Thoracic aorta (tissue), 2 donors: ENCODE measurements at places on chromosomes 1 and 21. TPM values are rescaled to one million over a fixed set of nuclear protein-coding genes. Genes with fewer than 3 reads are reported as not detected.

Gene RNU1-2
- total RNA-seq = under 0.01 TPM

Gene ANKRD34A
- 1.1 TPM for total RNA-seq

Gene S100A7
- total RNA-seq = not detected

Gene ZMPSTE24
- 87.9 TPM for total RNA-seq

DNA sequence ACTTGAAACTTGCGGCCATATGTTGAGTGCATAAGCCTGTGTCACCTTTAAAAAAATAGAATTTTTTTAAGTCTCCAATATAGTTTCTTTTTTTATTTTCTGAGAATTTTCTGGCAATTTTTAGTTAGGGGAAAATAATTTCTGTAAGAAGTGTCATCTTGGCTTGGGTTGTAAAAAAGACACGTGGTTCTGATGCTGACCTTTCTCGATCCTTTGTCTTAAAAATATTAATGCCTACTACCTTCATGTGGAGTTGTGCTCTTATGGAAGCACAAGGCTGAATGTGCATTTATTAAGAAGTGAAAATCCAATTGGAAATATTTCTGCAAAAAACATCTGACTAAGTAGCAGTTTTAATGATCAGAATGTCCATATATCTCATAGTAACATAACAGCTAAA, 3.5 kb downstream of the ELAVL4 start:
- DNase-seq = no peak

DNA sequence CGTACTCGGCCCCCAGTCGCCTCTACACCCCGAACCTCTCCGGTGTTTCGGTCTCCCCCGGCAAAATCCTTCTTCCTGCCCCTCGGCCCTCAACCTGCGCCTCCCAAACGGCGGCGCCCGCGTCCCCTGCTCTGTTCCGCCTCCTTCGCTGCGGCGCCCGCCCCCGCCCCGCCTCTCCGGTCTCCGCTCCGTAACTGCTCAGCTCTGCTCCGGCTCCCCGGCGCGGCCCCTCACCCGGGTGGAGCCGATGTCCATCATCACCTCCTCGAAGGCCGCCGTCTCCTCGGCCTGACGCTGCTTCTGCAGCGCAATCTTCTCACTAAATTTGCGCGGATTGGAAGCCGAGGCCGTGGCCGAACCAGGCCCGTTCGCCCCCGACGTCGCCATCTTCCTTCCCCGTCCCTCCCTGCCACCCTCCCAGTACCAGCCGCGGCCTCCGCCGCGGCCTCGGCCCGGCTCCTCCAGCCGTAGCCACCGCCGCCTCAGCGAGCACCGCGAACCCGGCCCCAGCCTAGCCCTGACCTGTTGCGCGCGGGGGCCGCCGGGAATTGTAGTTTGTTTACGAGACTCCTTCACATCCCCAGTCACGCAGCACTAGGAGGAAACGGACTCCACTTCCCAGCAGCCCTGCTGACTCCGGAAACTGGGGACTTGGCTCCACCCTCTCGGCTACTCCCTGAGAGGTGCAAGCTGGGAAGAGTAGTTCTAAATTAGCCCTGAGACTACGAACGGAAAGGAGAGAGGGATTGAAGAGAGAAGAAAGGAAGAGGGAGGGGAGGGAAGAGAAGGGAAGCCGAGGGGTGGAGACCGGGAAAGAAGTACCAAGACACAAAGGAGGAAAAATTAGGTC, at the start of gene CRTC2:
CRTC2 (minus strand) TSS at position 502 of the 850 bp plus-strand sequence; CDS start at position 387, 115 bp downstream.
- peak; percentile 99 for DNase-seq

DNA sequence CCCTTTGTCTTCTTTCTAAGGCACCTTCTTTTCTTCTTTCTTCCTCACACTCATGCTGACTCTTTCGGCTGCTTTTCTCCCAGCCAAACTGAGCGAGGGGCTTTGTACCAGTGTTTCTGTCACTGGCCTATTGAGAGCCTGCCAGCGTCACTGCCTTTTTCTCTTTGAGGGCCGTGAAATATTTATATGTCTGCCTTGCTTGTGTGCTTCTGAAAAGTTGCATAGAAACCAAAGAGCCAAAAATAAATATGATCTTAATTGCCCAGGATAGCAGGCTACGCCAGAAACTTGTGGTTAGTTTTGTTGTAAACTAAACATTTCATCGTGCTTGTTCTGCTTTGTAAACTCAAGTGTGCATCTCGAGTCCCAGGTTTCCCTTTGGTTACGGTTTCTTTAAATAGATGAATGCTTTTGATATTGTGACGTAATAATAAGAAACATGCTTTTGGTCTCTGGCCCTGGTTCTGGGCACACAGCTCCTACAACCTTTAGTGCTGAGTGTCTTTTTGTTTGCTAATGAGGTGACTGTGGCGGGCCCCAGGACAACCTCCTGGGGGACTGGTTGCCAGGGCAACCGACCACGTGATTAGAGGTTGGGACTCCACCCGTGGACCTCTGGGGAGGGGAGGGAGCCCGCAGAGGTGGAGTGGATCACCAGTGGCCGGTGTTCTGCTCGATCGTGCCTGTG, 10.8 kb downstream of the SLC37A1 start:
- DNase-seq = peak; percentile 41

DNA sequence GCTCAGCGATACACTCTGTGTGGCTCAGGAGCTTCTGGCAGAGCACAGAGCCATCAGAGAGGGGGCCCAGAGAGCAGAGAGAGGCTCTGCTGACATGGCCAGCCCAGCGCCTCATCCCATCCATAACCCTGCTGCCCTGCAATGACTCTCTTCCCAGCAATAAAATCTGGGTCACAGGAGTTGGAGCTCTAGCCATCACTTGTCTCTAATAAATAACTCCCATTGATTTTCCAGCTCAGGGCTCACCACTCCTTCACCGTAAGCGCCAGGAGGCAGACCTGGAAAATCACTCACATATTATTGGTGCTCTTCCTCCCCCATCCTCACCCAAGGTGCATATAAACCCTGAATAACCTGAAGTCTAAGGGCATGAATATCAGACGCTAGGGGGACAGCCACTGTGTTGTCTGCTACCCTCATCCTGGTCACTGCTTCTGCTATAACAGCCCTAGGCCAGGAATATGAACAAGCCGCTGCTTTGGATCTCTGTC, at the start of gene APCS:
APCS (plus strand) TSS at position 366 of the 491 bp plus-strand sequence; CDS start at position 462, 96 bp downstream.
- DNase-seq = no peak

DNA sequence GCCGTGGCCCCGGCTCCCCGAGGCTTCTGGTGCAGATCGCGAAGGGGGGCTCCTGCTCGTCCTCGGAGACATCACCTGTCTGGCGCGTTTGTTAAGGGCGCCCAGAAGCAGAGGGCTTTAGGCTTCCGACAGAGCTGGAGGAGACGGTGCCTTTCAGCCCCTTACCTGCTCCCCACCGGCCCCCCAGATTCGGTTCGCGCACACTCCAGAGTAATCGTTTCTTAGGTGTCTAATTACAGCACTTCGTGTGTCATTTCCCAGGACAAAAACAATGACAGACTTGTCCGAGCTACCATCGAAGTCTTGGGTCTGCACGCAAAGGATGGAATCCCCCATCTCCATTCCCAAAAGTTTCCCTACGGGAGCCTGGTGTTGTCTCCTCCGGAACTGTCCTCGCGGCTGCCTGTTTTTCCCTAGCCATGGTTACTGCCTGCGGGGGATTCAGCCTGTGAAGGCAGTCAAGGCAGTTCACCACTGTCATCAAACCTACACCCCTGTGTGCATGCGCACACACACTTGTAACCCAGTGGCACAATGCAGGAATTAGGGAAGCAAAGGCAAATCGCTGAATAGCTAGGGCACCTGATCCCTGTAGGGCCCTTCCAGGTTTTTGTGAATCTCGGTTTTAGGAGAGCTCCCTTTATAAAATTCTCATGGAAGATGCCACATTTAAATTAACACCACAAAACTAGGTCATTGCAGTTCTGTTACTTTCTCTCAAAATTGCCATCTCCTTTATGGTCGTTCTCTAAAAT, 738 bp upstream of the CDC42BPA start:
- DNase-seq = no peak

DNA sequence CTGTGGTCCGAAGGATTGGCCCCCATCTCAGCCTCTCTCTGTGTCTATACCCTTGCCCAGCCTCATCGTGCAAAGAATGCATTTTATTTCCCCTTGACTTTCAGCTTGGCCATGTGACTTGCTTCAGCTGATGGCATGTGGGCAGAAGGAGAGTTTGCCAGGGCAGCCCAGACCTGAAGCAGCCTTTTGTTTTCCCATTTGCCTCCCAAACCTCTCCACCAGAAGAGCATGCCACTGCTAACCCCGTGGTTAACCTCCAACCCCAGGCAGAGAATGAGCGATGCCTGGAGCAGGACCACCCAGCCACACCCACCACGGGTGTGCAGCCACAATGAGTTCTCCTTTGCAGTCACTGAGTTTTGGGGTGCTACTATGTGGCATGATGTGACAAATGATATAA, 136.4 kb downstream of the SETD4 start:
- DNase-seq = no peak

- DNase-seq = no peak
Observed at GRCh38 chr21:42855171-42855936, 24.0 kb downstream of the WDR4 start.

DNA sequence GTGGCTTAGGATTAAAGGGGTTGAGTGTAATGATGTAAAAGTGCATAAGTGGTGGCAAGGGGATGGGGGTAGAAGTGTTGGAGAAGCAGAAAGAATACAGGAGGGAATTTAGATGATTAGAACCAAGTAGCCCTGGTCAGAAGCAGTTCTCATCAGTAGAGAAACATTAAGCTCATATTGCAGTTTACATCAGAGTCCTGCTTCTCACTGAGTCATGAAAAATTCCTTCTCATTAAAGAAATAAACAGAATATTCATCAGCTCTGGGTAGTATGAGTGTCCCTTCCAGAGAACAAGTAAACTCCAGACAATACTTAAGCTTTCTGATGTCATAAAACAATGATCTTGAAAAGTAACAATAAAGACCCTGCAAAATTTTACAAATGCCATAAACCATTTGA, 36.5 kb downstream of the LRRIQ3 start:
- no peak for DNase-seq

GRCh38 chr1:40848530-40849189, 13.5 kb downstream of the CITED4 start:
- no peak for DNase-seq

- no peak for DNase-seq
Observed at GRCh38 chr1:10778640-10779039, 17.8 kb downstream of the CASZ1 start.

DNA sequence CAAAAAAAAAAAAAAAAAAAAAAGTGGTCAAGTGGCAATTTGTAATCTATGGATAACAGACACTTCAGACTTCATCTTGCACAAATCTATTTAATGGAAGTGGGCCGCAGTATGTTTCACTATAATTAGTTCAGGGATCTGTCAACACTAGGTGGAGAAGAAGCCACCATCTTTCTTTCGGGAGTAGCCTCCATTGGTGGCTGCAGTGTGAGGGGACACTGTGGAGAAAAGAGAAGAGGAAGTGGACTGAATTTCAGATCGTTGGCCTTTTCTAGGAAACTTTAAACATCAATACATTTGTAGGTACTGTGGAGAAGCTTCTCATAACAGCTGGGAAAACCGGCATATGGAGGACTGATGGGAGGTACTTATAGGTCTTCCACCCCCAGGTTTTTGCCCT, 8.0 kb upstream of the ELAPOR1 start:
- no peak for DNase-seq

DNA sequence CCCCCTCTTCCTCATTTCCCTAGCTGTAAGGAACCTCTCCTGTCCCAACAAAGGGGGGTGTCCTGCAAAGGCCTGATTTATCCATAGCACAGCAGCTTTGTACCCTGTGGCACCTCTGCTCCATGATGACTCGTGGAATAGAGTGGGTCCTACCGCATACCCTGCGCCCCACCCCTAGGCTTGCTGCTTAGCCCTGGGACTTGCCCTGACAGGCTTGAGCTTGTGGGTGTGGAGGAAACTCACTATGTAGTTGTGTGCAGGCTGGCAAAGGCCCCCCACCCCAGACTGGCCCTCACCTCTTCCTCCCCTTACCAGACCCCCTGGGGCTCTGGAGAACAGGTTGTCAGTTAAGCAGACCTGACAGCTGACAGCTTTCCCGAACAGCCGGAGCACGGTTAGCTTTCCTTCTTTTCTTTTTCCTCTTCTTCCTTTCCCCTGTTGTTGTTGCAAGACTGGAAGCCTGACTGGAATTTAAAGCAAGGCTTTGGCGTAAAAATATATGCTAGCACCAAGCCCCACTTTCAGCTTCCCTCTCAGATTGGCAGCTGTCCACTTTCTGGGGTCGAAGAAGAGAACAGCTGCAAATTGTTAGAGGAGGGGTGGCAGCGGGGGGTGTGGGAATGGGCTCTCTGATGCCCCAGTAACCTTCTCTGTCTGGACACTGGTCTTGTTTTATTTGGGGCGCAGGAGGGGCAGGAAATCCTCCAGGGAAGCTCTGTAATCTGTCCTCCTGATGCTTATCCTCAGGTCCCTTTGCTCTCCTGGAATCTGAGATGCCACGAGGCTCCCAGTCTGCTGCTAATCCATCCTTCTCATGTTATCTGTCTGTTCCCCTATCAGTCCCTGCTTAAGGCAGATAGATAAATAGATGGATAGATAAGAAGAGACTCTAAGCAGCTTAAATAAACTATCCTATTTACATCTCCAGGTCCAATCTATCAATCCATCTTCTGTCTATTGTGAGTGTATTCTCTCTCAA, 134.6 kb downstream of the BRINP2 start:
- no peak for DNase-seq

GRCh38 chr1:31507676-31508530, 68.4 kb upstream of the TINAGL1 start:
- DNase-seq = no peak
